Heart left ventricle (tissue), 16 donors: ENCODE measurements at places on chromosomes 7 and 10. TPM values are rescaled to one million over a fixed set of nuclear protein-coding genes. Genes with fewer than 3 reads are reported as not detected.

ATRNL1 gene
- total RNA-seq: 3.1 TPM

GPR37 gene
- total RNA-seq: not detected

SEMA3D gene
- total RNA-seq: 4.4 TPM

DNA sequence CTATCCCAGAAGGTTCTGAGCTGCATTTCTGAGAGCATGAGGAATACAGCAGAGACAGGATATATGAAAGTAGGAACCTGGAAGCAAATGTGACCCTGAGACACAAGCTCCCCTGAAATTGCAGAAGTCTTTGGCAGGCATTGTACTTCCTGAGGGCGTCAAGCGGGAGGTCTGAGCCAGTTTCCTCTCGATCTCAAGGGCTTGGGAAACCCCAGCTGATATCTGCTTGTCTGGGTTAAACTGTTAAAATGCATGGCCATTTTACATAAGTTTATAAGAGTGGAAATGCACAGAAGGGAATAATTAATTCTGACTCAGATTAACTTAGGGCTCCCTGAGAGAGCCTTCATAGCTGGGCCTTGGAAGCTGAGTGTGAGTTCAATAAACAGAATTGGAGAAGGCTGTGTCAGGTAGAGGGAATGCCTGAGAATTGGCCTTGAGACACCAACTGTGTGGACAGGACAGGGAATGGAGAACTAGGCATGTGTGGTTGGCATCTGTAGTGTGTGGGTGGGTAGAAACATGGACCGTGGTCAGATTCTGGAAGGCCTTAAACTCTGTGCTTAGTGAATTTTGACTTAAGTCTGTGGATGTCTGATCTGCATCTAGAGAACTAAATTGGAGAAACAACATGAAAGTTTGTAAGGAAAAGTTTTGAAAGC is 53.3 kb downstream of the WIPF3 start:
- H3K27ac ChIP-seq: no peak overlapping the region
- no peak for DNase-seq
- H3K4me3 ChIP-seq: no peak overlapping the region
- no peaks in the 10 kb centered on the region for H3K27me3 ChIP-seq
- H3K4me1 ChIP-seq: peaks cover 28% of the 10 kb centered on the region
- H3K36me3 ChIP-seq: no peaks in the 10 kb centered on the region

DNA sequence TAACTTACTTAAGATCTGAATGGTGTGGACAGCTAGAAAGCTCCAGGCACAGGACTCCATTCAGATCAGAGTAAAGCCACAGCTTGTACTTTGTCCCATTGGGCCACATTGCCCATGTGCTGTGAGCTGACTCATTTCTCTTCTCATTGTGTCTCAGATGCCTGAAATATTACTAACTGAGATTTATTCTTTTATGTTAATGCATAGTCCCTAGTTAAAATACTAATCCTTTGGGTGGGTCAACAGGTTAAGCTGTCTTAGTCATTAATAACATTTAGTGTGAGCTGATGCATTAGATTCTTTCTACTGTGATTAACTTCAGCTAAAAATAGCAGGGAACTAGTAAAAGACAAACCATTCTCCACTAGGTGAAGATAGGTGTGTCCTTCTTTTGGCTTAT is 104.7 kb upstream of the ARMC3 start:
- H3K27ac ChIP-seq: no peak overlapping the region
- H3K36me3 ChIP-seq: no peaks in the 10 kb centered on the region
- H3K4me1 ChIP-seq: no peaks in the 10 kb centered on the region
- no peak overlapping the region for H3K4me3 ChIP-seq
- no peaks in the 10 kb centered on the region for H3K27me3 ChIP-seq
- no peak for DNase-seq

- no peak overlapping the region for H3K4me3 ChIP-seq
- H3K4me1 ChIP-seq: peaks cover 7% of the 10 kb centered on the region
- DNase-seq: no peak
- no peaks in the 10 kb centered on the region for H3K27me3 ChIP-seq
- no peaks in the 10 kb centered on the region for H3K36me3 ChIP-seq
Observed at GRCh38 chr10:35927990-35928488, 285.9 kb upstream of the FZD8 start.

DNA sequence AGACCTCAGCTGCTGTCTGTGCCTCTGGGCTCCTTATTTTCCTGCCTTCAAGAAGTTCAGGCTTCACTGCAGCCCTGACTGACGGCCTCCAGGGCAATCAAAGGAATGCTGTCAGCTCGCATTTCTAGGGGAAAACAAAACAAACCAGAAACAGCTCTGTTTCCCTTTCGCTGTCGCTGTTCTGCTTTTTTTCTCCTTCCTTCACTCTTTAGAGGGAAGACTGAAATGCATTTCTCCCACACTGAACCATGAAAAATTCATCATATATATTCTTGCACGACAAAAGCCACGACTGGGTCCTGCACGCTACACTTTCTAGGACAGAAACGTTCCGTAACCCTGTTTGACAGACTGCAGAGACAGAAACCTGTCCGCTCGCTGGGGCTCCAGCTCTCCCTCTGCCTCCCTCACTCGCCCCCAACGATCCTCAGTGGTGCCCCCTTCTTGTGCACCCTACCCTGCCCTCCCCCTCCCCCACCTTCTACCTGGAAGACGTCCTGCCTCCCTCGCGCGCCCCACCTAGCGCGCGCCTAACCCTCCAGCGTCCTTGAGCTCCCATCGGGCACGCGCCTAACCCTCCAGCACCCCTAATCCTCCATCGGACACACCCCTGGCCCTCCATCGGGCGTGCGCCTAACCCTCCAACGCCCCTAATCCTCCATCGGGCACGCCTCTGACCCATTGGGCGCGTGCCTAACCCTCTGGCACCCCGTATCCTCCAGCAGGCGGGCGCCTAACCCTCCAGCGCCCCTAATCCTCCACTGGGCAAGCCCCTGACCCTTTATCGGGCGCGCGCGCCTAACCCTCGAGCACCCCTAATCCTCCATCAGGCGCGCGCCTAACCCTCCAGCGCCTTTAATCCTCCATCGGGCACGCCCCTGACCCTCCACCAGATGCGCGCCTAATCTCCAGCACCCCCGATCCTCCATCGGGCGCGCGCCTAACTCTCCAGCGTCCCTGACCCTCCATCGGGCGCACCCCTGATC is 37.1 kb downstream of the SVOPL start:
- no peaks in the 10 kb centered on the region for H3K27me3 ChIP-seq
- H3K4me1 ChIP-seq: no peaks in the 10 kb centered on the region
- H3K4me3 ChIP-seq: peak overlapping the region; percentile 48

GRCh38 chr10:48442090-48442808 is 135.8 kb downstream of the MAPK8 start:
- peaks cover 14% of the 10 kb centered on the region for H3K36me3 ChIP-seq
- no peaks in the 10 kb centered on the region for H3K27me3 ChIP-seq
- no peak overlapping the region for H3K4me3 ChIP-seq
- no peak overlapping the region for H3K27ac ChIP-seq
- DNase-seq: no peak

- no peaks in the 10 kb centered on the region for H3K27me3 ChIP-seq
- peaks cover 43% of the 10 kb centered on the region for H3K4me1 ChIP-seq
- no peaks in the 10 kb centered on the region for H3K36me3 ChIP-seq
- H3K4me3 ChIP-seq: no peak overlapping the region
- no peak for DNase-seq
- no peak overlapping the region for H3K27ac ChIP-seq
Observed at GRCh38 chr7:2866601-2867000, 22.5 kb upstream of the GNA12 start.

GRCh38 chr7:30433082-30433481 is 45.5 kb downstream of the NOD1 start:
- H3K27ac ChIP-seq: no peak overlapping the region
- peak; percentile 48 for DNase-seq
- no peak overlapping the region for H3K4me3 ChIP-seq
- H3K27me3 ChIP-seq: no peaks in the 10 kb centered on the region
- peaks cover 18% of the 10 kb centered on the region for H3K4me1 ChIP-seq

DNA sequence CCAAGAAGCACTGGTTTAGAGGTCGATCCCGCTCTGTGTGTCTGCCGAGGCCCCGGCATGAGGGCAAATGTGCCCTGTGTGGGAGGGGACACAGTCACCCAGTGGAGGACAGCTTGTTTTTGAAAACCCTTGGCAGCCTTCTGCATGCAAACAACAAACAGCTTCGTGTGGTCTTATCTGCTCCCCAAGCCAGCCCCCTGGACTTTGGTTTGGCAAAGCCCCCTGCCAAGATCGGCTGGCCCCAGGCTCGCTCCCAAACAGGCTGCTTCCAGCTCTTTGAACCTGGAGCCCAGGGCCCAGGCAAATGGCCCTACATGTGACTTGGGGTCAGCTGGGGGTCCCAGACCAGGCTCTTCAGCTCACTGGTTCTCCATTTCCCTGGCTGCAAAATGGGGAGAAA is 2.9 kb downstream of the ELN start:
- peaks cover 8% of the 10 kb centered on the region for H3K36me3 ChIP-seq
- no peaks in the 10 kb centered on the region for H3K27me3 ChIP-seq
- peak overlapping the region; percentile 77 for H3K4me3 ChIP-seq
- peaks cover 30% of the 10 kb centered on the region for H3K4me1 ChIP-seq
- no peak for DNase-seq

- no peaks in the 10 kb centered on the region for H3K36me3 ChIP-seq
- DNase-seq: no peak
- H3K4me3 ChIP-seq: no peak overlapping the region
Observed at GRCh38 chr7:97149843-97150242, 32.3 kb downstream of the SDHAF3 start.

DNA sequence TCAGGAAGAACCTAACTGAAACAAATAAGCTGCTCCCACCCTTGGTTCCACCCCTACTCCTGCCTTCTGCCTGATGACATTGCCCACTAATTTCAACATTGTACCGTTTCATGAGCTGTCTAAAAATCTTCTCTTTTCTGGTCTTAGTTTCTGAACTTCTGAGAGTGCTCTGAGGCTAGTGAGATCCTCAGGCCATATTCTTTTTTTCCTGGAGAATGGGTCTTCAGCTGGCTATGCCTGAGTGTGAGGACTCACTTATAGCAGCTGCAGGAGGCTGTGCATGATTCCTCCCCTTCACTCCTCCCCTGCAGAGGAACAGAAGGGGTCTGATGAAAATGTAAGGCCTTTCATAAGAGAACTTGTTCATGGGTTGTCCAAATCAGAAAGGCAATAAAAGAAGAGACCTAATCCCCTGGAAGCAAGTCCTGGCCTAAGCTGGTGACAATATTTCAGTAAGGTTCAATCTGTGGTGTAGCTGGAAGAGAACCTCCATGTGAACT is 11.1 kb downstream of the HOXA4 start:
- peaks cover 96% of the 10 kb centered on the region for H3K27me3 ChIP-seq
- no peak for DNase-seq
- no peaks in the 10 kb centered on the region for H3K36me3 ChIP-seq
- no peak overlapping the region for H3K27ac ChIP-seq

DNA sequence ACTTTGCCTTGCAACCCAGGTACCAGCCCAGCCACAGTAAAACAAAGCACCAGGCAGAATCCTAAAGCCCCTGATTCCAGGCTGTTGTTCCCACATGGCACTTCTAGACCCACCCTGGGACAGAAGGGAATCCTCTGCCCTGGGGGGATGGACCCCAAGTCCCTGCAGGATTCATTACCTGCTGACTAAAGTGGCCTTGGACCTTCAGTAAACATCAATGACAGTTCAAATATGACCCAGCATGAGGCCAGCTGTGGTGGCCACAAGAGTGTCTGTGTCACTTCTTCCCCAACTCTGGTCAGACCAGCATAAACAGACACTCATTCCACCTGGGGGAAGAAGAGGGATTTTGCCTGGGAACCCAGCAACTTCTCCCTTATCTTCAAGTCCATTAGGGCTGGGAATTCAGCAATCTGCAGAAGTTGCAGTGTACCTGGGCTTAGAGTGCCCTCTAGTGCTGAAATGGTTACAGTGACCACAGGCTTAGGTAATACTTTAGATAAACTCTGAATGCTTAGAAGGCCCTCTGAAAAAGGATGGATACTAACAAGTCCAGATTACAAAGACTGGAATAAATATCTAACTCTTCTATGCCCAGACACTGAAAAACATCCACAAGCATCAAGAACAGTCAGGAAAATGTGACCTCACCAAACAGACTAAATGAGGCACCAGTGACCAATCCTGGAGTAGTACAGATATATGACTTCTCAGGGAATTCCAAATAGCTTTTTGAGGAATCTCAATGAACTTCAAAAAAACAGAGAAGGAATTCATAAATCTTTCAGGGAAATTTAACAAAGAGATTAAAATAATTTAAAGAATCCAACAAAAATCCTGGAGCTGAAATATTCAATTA is 108.5 kb upstream of the TMEM168 start:
- H3K27me3 ChIP-seq: no peaks in the 10 kb centered on the region
- peaks cover 9% of the 10 kb centered on the region for H3K4me1 ChIP-seq

- H3K36me3 ChIP-seq: no peaks in the 10 kb centered on the region
- H3K27ac ChIP-seq: no peak overlapping the region
- no peak for DNase-seq
- peaks cover 18% of the 10 kb centered on the region for H3K4me1 ChIP-seq
- H3K4me3 ChIP-seq: no peak overlapping the region
Observed at GRCh38 chr10:114095559-114096337, 52.1 kb downstream of the ADRB1 start.

- H3K27me3 ChIP-seq: no peaks in the 10 kb centered on the region
- H3K36me3 ChIP-seq: no peaks in the 10 kb centered on the region
- no peak overlapping the region for H3K4me3 ChIP-seq
- peaks cover 15% of the 10 kb centered on the region for H3K4me1 ChIP-seq
- DNase-seq: no peak
Observed at GRCh38 chr10:31605861-31606525, 287.0 kb downstream of the ZEB1 start.

- no peaks in the 10 kb centered on the region for H3K27me3 ChIP-seq
- no peak for DNase-seq
- H3K4me3 ChIP-seq: no peak overlapping the region
- no peak overlapping the region for H3K27ac ChIP-seq
- H3K36me3 ChIP-seq: no peaks in the 10 kb centered on the region
- peaks cover 17% of the 10 kb centered on the region for H3K4me1 ChIP-seq
Observed at GRCh38 chr10:91378061-91378460, 32.1 kb upstream of the HECTD2 start.

DNA sequence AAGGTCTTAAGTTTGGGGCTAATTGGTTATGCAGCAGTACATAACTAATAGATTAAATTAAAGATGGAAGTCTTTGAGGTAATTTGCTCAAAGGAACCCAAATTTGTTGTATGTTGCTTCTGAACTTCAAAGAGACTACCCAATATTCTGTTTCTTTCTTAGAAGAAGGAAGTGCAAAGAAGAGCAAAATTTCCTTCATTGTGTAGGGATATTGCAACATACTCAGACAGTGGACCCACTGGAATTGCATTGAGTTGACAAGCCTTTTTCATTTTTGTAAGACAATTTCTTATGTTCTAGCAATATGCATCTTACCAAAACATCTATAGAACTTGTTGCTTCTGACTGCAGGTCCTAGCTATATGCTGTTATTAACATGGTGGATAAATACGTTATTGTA is 527.8 kb downstream of the SH2D4B start:
- no peak overlapping the region for H3K27ac ChIP-seq
- DNase-seq: no peak
- H3K4me3 ChIP-seq: no peak overlapping the region
- no peaks in the 10 kb centered on the region for H3K4me1 ChIP-seq
- no peaks in the 10 kb centered on the region for H3K36me3 ChIP-seq

- peaks cover 6% of the 10 kb centered on the region for H3K36me3 ChIP-seq
- no peaks in the 10 kb centered on the region for H3K27me3 ChIP-seq
- DNase-seq: peak; percentile 62
- H3K4me1 ChIP-seq: peaks cover 17% of the 10 kb centered on the region
- no peak overlapping the region for H3K4me3 ChIP-seq
- peak overlapping the region; percentile 37 for H3K27ac ChIP-seq
Observed at GRCh38 chr10:103053659-103054581, 135.8 kb downstream of the CNNM2 start.
